ENCODE measurements at places on chromosomes 4 and X.
A peak's percentile ranks its signal among the peaks of the same experiment; 100 is the strongest.

- no peak for DNase-seq
These were observed 39.3 kb upstream of the IQSEC2 start for GRCh38 chrX:53320543-53321229.

- DNase-seq: no peak
These were observed 32.2 kb downstream of the EDNRA start for GRCh38 chr4:147513091-147513490.

DNA sequence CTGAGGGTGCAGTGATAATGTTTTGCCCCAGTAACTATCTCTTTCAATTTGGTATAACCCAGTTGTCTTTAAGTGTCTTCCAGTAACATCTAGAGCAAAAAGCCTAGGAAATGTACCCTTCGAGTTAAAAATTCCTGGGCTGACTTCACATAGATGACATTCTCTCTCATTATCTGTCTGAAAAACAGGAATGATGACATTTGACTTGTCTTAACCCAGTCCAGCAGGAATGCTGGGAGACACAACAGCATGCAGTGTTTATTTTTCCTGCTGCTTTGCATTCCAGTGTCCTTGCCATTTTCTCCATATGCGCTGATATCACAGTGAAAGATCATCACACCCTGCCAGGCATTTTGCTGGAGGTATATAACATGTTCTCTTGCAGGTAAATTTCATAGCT, 130.0 kb downstream of the SOWAHB start:
- no peak for DNase-seq

GRCh38 chr4:20983763-20984575, 283.7 kb downstream of the PACRGL start:
- no peak for DNase-seq

DNA sequence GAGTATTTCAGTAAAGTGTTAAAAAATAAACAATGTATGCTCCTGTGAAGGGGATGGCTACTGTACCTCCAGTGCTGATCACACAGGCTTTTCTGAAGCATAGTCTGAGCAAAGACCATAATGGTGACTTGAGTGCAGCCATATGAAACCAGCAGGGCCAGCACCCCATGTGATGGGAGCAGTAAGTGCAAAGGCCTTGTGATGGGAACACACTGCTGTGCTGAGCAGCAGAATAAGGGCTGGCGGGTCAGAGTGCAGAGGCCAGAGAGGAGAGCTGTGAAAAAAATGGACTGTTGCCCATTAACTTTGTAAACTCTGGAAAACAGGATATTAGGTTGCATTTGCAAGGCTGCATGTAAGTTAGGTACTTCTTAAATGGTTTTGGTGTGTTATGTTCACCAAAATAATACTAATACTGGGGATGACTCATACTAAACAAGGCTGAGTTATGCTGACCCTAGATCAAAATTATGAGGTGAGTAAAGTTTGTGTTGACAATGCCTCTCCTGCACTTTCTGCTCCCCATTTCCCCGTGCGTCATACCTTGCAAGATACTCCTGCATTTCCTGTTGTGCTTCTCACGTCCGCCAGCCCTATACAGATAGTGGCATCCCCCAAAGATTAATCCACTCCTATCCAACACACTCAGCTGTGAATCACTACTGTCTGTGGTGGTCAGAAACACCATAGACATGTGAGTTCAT, 67.0 kb upstream of the FAM9A start:
- peak; percentile 40 for DNase-seq

GRCh38 chrX:22542641-22543040, 269.9 kb downstream of the CBLL2 start:
- DNase-seq: no peak

GRCh38 chr4:127629371-127629770, 3.4 kb upstream of the INTU start:
- no peak for DNase-seq

DNA sequence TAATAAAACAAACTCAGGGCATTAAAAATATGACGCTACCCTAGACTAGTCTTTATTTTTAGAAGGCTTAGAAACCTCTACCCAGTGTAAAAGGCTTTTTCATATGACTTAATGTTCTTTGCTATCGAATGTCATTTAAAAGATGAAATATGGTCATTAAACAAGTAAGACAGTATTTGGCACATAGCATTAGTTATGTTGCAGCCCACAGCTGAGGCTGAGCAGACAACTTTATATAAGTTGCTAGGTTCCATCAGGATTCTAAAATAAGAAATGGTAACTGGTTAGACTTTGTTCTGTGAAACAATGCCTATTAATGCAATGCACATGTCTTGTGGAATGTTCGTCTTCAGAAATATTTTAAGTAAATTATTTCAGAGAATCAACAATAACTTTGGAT, 10.4 kb upstream of the PRSS12 start:
- no peak for DNase-seq

DNA sequence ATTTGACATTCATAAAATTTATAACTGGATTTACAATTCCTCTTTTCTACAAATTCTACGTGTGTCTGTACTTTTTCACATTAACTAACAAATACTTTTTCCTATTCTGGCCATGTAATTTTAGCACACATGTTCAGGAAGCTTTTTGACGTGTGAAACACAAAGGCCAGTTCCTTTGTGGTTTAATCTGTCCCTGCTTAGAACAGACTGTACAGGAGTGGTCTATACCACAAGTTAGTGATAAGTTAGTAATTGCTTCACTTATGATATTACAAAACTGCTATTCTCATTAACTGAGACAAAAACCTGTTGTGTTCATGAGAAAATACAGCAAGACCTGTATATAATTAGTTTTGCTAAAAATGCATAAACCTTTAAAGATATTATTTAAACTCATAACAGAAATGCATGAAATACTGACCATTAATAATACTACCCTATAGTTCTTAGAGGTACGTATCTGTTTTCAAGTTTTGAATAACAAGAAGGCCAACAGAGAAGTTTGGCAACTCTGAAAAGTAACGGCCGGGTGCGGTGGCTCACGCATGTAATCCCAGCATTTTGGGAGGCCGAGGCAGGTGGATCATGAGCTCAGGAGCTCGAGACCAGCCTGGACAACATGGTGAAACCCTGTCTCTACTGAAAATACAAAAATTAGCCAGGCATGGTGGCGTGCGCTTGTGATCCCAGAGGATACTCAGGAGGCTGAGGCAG, 13.7 kb upstream of the AREG start:
- no peak for DNase-seq

- DNase-seq: peak; percentile 39
These were observed 37.8 kb upstream of the SLC9A7 start for GRCh38 chrX:46796574-46797191.

GRCh38 chr4:142126890-142127497, 490.6 kb downstream of the IL15 start:
- peak; percentile 36 for DNase-seq

DNA sequence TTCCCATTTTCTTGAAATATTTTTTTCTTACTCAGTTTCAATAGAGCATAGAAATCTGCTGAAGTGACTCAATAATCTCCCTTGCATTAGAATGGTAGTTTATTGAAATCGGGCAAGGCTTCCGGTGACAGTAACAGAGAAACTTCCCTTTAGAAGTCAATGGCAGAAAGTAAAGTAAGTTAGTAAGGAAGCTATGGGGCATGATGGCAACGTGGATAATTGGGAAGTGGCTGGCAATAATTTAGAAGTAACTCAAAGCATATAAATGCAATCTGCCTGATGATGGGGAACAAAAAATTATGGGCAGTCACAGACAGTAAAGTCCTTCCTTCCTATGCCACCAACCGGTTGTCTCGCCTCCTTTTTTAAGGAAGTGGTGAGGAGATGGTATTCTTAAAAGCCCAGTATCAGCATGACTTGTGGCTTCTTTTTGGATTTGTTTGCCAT, 7.6 kb downstream of the CYBB start:
- no peak for DNase-seq

- DNase-seq: no peak
These were observed 52.6 kb downstream of the FNIP2 start for GRCh38 chr4:158821228-158821971.

DNA sequence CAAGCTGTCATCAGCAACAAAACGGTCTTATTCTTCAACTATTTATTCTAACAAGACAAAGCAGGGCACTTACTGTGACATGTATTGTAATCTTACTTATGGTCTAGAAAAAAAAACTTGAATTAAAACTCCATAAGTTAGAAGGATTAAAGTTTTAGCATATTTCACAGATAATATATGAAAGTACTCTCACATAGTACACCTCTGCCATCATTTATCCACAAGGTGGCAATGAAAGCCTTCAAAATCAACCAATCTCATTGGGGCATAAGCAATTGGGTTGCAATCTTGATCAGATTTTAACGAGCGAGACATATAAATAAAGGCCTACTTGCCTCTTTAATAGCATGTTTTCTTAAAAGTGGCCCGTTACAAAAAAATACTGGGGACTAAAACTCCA, 1382.9 kb downstream of the FAM133A start:
- peak; percentile 15 for DNase-seq

- DNase-seq: no peak
These were observed 5.8 kb upstream of the CXCL8 start for GRCh38 chr4:73734530-73735001.

DNA sequence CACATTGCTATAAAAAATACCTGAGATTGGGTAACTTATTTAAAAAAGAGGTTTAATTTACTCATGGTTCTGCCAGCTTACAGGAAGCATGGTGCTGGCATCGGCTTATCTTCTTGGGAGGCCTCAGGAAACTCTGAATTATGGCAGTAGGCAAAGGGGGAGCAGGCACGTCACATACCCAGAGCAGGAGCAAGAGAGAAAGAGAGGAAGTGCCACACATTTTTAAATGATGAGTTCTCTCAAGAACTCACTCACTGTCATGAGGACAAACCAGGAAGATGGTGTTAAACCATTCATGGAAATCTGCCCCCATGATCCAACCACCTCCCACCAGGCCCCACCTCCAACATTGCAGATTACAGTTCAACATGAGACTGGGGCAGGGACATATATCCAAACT, 10.0 kb upstream of the AFF1 start:
- DNase-seq: peak; percentile 91

DNA sequence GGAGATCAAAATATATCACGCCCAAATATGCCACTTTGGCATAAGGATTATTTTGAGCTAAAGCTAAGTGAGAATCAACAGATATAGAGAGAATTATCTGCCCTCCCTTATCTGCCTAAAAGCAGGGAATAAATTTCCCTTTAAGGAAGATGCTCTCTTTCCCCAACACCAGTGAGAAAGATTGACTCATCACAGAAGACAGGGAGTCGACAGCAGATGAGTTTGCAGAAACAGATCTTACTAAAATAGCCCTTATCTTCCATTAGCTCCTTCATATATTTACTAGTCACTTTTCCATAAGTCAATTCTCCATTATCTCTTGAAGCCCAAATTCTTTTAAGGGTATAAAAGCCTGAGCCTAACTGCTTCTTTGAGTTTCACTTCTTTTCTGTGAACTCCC, 156.6 kb downstream of the CAMK2D start:
- no peak for DNase-seq

DNA sequence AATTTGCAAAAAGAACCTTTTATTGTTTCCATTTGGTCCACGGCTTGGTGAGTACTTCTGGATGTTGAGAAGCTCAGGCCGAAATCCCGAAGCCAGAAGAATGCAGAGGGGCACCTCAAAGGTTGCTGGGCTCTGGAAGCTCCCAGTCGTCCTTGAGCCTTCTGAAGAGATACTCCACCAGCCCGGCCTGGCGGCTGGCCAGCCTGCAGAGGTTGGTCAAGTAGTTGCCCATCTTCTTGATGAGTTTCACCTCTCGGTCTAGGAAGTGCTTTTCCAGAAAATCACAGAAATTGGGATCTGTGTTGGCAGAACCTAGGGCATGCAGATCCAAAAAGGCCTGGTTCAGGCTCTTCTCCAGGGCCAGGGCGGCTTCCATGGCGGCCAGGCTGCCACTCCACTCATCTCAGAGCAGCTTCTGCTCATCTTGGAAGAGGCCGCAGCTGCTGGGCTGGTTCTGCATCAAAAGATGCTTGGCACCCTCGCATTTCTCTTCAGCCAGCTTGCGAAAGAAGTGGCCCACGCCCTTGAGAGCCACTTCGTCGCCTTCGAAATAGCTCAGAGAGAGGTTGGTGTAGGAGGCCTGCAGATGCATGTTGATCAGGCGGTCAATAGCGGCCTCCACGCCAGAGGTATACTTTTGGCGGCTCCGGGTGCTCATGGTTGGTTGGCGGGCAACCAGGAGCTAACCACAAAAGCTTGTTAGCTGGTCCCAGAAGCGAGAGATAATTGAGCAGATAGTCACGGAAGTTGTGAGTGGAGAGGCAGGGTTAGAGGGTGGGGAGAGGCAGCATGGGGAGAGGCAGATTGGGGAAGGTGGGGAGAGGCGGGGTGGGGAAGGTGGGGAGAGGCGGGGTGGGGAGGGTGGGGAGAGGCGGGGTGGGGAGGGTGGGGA, 76.5 kb upstream of the TSPAN7 start:
- no peak for DNase-seq

- DNase-seq: peak; percentile 14
These were observed 31.8 kb downstream of the ANXA10 start for GRCh38 chr4:168124008-168124641.

DNA sequence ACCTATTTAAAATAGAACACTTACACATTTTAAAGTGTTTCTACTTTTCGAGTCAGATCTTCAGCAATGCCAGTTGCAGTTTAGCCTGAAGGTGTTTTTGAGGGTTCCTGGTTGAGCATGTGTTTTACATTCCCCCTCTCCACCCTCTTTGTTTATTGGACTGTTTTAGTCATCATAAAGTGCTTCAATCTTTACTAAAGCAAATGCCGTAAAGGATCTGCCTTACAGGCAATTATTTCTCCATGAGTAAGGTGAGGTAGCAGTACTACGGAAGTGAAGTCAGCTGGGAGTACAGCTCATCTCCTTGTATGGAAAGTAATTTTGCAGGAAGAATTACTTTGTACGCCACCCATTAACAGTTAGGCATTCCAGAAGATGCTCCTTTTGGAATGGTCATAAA, 36.9 kb downstream of the PDLIM5 start:
- no peak for DNase-seq

DNA sequence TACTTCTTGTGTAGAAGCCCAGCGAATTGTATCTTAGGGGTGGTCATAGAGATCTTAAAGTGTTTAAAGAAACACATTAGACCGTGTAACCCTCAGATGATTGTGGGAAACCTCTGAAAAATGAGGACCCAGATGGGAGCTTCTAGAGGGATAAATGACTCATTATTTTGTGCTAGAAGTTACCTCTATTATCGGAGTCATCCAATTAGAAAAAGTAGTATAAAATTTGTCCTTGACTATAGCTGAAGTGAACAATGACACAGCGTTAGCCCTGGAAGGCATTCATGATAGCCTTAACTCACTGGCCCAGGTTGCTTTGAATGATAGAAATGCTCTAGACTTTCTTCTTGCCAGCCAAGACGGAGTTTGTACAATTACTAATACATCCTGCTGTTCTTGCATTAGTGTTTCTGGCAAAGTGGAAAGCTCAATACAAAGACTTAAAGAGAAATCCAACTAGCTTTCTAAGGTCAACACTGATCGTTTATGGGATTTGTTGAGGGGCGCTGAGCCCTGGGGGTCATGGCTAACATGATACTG, 178.9 kb upstream of the VEGFC start:
- no peak for DNase-seq

GRCh38 chr4:77431546-77431945, 174.1 kb upstream of the CXCL13 start:
- no peak for DNase-seq

Measured in RCC 7860 (cell line).